DMS153 (cell line): ENCODE measurements at places on chromosomes 1 and 21.

- no peak for DNase-seq
Measured at GRCh38 chr21:45393021-45393420, 11.9 kb upstream of the COL18A1 start.

DNA sequence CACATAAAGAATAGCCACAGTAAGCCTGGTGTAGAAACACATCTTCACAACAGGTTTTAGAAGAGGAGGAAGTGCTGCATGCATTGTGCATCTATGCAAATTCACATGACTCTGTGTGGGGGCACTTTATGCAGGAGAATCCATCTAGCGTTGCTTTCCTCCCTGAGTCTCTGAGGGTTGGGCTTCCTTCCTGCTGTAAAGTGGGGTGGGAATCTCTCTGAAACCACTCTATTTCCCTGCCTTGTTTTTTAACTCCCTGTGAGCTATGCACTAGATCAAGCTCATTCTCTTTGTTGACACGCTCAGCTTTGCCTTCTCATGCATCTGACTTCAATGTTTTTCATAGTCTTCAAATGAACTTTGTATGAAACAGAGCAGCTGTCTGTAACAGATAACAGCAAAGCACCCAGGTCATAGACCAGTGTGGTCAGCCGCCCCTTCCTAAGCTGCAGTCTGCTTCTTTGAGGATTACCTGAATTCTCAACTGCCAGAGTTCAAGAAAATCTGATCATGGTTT lies 102.7 kb upstream of the DPH5 start:
- no peak for DNase-seq

DNA sequence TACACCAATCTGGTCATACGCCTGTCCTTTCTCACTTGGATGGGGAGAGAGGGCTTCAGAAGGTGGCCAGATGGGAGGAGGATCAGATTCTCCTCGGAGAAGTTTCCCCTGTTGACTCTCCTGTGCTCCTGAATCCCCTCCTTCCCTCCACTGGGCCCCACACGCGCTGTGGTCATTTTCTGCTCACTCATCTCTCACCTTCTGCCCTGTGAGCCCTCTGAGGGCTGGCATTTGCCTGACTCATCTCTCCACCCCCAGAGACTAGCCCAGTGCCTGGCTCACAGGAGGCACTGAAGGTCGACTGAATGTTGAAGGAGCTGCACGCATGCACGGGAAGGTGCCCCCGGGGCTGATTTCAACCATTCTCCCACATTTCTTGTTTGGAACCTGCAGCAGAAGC lies 14.2 kb downstream of the ABCA4 start:
- no peak for DNase-seq

DNA sequence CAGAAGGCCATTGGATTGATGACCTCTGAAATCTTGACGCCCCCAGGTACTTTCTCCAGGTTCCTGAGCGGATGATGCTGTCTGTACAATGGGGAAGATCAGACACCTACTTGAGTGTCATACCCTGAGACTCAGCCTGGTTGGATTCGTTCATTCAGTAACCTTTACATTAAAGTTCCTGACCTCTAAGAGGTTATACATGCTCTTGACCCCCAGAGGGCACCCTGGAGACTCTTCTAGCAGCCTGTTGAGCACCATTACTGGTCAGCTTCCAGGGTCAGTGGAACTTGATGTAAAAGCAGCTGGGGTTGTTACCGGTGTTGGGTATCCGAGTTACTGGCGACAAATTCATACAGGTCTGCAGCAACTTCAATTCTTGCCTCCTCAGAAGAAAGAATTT lies 114.3 kb upstream of the ZNF678 start:
- peak; percentile 20 for DNase-seq

DNA sequence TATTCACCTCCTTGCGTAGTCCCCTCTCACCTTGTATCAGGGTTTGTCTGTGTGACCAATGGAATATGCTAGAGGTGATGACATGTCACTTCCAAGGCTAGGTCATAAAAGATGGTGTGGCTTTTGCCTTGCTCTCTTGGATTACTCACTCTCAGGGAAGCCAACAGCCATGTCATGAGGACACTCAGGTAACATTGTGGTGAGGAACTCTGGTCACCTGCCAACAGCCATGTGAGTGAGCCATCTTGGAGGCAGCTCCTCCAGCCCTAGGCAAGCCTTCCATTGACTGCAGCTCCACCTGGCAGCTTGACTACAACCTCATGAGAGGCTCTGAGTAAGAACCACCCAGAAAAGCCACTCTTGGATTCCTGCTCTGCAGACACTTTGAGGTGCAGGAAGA lies 11.0 kb upstream of the HEYL start:
- no peak for DNase-seq

- no peak for DNase-seq
Measured at GRCh38 chr1:43938383-43938782, 4.8 kb downstream of the ARTN start.

GRCh38 chr1:229230140-229230892 lies 40.6 kb upstream of the RAB4A start:
- peak; percentile 31 for DNase-seq

DNA sequence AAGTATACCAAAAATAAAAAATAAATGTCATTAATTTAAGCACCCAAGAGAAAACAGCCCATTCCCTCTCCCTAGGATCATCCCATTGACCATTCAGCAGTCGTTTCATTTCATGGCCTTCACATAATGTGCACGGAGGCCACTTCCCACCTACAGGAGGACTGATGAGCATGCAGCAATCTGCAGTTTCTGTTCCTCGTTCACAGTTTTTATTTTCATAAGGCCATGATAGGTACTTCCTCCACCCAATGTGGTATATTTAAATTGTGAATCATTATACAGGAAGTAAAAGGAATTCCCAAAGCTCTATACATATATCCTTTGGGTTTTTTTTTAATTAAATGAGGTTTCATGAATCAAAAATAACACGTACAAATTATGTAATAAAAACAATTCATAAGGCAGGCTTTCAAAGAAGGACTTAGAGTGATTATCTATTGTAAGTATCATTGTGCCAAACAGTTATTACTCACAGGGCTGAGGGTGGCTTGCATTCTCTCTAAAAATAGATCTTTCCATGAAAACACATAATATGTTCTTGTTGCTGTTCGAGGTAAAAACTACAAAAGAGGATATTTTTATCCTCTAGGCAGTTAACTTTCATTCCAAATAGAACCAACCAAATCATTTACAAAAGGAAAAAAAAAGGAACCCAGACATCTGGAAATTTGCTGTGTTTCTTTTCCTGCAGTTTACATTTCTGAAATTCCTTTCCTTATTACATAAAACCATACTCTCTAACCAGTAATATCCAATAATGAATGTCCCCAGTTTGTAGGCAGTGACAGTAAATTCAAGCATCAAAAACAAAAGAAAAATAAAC lies 27.5 kb upstream of the SLC44A3 start:
- DNase-seq: no peak
